ENCODE measurements at places on chromosomes 2 and 18.

DNA sequence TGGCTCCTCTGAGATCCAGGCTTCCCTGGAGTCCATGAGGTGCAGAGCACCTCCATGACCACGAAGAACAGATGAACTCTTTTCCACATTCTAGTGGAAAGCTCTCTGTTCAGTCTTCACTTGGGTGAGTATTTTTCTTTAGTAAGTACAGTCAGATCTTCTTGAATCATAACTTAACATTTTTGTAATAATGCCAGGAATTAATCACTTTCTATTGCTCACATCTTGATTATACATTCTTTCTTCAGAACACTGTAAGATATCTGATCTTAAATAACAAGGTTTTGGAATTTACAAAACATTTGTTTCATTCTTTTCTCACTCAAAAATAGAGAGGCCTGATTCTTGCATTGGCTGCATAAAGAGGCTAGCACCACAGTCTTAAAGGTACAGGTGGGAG is 45.4 kb upstream of the RND3 start:
- DNase-seq = no peak

DNA sequence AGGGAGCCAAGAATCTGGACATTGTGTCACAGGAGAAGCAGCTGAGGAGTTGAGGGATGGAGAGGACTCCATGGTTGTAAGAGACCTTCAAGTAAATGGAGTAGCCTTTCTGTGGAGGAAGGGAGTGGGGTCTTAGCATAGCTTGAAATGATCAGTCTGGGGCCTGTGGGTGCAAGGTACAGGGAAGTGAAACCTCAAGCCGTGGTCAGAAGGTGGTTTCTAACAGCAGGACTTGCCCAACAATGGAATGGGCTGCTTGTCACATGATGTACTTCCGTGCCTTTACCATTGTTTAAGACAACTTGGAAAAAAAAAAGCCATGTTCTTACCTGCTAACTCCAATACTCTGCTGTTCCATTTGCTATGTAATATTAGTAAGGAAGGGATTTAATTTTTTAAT is 140.7 kb downstream of the LDLRAD4 start:
- DNase-seq = no peak

- no peak for DNase-seq
Measured at GRCh38 chr2:166536111-166536510, 42.1 kb upstream of the SCN7A start.

GRCh38 chr18:3132700-3133099 is 87.1 kb downstream of the MYOM1 start:
- no peak for DNase-seq

DNA sequence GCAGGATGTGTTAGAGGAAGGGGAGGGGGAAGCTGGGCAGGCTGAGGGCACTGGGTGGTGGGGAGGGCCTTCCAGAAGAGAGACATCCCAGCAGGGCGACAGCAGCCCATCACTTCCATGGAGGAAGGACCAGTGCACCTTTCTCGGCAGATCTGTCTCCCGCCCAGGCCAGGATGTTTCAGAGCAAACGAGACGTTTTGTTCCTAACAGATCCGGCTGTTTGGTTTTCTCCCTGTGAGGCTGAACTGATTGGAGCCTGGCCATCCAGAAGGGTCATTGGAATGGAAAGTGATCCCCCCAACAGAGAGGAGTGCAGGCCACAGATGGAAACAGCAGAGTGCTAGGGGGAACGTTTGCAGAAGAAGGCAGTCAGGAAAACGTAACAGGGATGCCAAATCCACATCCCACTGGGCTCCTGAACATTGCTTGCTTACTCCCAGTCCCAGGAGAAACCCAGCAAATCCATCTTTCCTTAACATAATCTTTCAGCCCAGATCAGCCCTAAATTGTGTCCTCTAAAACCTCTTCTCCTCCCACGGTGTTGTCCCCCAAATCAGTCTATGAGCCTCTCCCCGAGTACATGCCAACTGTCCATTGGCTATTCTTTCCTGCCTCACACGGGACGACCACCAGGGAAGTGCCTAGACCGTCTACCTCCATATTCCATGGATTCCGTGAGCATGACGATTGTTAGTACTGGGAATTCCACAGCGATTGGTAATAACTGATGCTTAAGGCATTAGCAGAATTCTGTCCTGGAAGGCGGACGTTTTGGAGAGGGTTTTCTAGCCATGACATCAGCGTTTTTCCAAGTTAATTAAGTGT is 126.8 kb downstream of the SEPTIN10 start:
- no peak for DNase-seq

DNA sequence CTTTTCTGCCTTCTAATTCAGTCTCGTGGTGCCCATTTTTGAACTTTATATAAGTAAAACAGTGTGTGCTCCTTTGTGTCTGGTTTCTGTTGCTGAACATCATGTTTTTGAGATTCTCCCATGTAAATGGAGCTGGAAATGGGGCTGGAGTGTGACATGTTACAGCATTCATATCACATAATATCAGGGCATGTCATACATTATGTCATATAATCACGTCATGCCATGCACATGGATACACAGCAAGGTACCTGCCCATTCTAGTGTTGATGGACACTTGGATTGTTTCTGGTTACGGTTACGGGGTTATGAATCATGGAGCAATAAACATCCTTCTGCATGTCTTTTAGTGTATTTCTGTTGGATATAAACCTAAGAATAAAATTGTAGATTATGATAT is 117.1 kb upstream of the MYT1L start:
- no peak for DNase-seq

DNA sequence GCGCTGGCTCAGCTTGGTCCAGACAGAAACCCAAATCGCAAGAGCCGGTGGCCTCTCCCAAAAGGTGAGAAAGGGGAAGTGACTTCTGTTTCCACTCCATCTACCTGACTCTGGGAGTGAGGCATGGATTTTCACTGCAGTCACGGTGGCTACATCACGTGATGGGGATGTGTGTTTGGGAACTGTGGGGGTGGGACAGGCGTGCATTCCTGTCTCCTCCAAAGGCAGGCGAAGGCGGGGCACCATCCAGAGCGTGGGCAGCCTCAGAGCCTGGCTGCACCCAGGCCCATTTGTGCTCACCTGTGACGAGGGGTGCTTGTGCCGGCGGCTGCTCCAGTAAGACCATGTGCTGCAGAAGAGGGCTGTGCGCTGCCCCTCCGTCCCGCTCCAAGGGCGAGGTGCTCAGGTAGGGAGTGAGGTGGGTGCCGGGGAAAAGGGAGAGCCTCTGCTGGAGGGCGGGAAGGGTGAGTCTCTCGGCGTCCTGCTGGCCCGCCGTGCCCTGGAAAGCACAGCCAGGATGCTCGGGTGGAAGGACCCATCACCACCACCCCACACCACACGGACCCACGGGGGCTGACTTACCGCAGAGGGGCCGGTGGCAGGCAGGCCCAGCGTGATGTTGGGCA is 266.8 kb downstream of the HDAC4 start:
- DNase-seq = no peak
